H1 (cell line): ENCODE measurements at places on chromosomes 1 and 21.

GRCh38 chr1:207866471-207867135, 44.3 kb downstream of the CD34 start:
- no peak for DNase-seq

DNA sequence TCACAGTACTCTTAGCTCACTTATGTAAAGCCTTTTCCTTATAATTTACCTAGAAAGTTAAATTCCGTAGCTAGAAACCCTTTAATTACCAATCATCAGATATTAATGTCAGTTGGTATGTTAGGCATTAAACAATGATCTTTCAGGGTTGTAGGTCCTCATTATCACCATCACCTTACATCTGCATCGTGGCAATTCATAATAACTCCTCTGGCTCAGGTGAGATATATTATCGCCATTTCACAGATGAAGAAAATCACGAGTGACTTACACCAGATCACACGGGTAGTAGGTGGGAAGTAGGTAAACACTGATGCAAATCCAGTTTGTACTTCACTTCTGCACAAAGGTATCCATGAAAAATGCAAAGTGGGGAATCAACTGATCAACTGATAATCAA, 639 bp downstream of the NUP133 start:
- no peak for DNase-seq

DNA sequence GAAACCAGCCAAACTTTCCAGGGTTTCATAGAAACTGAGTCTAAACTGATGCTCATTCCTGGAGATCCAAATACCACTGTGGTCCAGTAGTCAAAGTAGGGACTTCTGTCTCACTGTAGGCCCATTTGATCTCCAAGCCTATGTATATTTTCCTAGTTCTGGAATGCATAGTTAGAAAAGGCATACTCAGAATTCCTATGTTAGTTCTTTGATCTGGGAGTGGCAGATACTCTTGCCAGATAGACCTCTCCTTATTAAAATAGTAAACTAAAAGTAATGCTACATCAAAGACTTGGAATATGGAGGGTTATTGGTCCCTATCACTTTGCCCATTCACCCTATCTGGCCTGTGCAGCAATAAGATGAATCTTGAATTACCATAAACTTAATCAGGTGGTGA, 10.4 kb upstream of the SGIP1 start:
- no peak for DNase-seq

GRCh38 chr1:201535046-201535918, 3.6 kb upstream of the NAV1 start:
- DNase-seq: no peak

GRCh38 chr1:41562328-41562727, 77.8 kb upstream of the EDN2 start:
- DNase-seq: no peak

- no peak for DNase-seq
Measured at GRCh38 chr1:30512914-30513265, 210.5 kb downstream of the MATN1 start.

- no peak for DNase-seq
Measured at GRCh38 chr21:44083631-44084291, 23.4 kb upstream of the PWP2 start.

- DNase-seq: no peak
Measured at GRCh38 chr1:48750109-48750508, 26.6 kb downstream of the BEND5 start.

GRCh38 chr1:27307874-27308598, 13.9 kb upstream of the TMEM222 start:
- DNase-seq: no peak

DNA sequence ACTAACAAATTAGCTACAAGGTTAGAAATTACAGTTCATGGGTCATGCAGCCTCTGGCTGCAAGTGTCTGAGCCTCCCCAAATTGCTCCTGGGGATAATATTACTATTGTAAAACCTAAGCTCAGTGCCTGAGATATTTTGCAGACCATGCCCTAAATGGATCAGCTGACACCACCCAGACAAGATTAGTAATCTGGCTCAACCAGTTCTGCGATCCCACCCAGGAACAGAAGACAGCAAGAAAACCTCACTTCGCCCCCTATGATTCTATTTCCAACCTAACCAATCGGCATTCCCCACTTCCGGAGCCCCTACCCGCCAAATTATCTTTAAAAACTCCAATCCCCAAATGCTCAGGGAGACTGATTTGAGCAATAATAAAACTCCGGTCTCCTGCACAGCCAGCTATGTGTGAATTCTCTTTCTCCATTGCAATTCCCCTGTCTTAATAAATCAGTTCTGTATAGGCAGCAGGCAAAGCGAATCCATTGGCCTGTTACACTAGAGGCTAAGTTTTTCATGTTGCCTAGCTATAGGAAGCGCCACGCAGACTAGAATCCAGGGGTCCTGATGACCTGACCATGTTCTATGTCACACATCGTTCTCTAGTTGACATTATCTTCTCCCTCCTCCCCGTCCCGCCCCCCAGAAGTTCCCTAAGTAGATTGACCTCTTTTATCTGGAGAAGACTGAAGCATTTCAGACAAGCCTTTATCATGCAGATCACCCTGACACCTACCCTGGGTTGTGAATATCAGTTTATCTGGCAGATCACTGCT, 22.4 kb upstream of the ZFYVE9 start:
- no peak for DNase-seq

DNA sequence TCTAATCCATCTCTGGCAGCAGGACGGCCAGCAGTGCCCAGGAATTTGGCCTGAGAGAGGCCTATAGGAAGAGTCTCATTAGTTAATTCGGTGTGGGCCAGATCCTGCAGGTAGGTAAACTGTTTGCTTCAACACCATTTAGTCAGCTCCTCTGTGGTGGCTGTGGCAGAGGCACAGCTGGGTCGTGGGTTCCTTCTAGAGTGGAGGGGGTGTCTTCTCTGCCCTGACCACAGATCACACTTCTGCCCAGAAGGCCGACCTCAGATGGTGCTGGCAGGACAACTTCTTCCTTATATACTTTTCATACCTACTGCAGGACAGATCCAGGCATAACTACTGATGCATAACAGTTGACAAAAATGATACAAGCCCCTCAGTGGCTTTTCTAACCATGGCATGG, 281.4 kb downstream of the RPS6KC1 start:
- no peak for DNase-seq

DNA sequence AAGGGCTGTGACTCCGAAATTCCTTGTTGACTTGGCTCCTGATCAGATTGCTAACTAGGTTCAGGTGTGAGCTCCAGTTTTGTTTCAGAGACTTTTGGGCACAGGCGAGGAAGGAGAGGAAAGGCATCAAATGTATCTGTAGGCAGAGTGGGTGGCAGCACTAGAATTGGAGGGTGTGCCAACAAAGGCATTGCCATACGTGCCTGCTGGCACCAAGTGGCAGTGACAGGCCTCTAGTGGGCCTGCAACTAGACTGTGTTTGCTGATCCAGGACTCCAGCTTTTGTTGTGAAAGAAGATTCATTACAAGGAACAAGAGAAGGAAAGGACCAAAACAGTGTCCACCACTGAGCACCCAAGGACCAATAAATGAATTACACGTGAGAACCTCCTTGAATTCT, 79.5 kb downstream of the TM2D1 start:
- no peak for DNase-seq

- DNase-seq: no peak
Measured at GRCh38 chr1:117653732-117654492, 48.1 kb downstream of the TENT5C start.

GRCh38 chr1:66380452-66381212, 153.3 kb upstream of the SGIP1 start:
- no peak for DNase-seq

- no peak for DNase-seq
Measured at GRCh38 chr21:14678973-14679574, 133.0 kb upstream of the SAMSN1 start.

DNA sequence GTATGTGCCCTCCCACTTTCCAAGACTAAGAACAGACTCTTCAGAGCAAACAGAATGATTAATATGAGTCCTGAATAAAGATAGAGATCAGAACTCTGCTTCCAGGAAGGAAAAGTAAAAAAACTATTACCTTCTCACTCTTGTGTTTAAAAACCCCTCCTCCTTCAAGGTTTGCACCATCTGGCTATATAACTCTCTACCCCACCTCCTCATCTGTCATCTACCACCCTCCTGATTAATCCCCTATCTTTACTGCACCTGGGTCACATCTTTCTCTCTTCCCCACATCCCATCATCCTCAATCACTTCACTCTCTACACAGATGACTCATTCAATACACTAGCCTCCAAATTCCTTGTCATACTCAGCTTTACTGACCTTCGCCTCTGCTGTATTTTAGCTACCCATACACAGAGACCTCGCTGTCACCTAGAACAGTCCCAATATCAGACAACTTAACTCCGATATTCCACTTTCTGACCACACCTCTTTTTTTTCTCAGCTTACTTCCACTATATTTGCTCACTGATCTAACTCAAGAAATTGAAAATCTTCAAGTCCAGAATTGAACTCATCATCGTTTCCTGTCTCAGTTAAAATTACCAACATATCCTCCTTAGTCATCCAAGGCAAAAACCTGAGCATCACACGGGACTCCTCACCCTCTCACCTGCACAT, 3.7 kb downstream of the SCMH1 start:
- DNase-seq: no peak

GRCh38 chr1:58003059-58003458, 543.5 kb downstream of the OMA1 start:
- DNase-seq: no peak
